ENCODE measurements at places on chromosomes 6 and 20.

DNA sequence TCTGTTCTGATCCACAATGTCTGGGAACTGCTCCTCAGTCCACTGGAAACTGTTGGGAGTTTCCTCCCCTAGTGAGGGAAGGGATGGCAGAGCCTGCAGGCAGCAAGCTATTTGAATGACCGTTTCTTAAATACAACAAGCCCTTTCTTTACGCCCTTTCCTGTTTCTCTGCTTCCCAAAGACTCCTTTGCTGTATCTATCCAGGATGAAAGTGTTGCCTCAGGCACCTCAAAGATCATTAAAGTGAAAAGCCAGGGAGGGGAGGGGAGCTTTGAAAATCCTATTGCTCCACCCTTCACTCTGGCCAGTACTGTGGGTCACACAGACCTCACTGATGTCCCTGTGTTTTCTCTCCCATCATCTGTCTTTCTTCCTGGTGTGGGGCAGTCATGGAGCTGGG lies 213.1 kb downstream of the RNF144B start:
- DNase-seq = no peak

- DNase-seq = no peak
Observed at GRCh38 chr20:7094438-7094997, 327.0 kb downstream of the BMP2 start.

DNA sequence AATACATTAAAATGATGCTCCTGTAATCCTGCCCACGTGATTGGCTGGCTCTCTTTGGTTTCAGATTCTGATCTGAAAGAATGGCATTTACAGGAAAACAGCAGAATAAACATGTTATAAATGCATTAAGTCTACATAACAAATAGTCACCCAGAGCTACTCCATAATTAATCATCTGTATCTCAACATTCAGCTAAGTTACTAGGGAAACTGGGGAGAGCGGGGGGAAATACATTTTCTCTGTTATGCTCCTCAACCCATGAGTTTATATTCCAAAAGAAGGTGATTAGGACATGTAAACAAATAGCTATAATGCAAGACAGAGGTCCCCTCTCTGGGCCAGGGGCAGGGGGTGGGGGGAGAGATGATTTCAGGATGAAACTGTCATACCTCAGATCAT lies 58.5 kb downstream of the MAP7 start:
- DNase-seq = no peak

DNA sequence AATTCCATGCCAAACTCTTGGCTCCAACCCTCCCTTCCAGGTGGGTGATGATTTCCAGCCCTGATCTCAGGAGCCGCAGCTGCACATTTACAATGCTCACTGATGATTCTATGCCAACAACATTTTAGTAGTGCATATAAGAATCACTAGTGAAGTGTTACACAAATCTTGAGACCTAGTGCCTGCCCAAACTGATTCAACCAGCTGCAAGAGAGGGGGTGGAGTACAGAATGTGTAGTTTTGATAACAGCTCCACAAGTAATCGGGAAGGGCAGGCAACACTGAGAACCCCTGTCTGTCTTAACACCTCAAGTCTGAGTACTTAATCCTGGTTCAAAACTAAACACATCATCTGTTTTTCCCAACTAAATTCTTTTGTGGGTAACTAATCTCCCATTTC lies 91.7 kb downstream of the PRDM1 start:
- no peak for DNase-seq

DNA sequence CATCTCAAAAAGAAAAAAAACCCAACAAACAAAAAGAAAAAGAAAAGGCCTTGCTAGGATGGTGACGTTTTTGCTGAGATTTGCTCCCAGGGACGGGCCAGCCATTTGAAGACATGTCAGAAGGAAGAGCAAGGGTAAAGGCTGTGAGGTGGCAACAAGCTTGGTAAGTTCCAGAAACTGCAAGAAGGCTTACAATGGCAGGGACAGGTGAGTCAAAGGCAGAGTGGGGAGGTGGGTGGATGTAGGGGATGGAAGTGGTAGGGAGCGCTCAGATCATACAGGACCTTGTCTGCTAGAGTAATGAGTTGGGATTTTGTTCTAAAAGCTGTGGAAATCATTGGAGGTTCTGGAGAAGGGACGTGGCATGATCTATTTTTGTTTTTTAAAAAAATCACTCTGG lies 4.3 kb downstream of the KIF3B start:
- DNase-seq = no peak

GRCh38 chr6:148761527-148762011 lies 14.7 kb downstream of the UST start:
- no peak for DNase-seq

DNA sequence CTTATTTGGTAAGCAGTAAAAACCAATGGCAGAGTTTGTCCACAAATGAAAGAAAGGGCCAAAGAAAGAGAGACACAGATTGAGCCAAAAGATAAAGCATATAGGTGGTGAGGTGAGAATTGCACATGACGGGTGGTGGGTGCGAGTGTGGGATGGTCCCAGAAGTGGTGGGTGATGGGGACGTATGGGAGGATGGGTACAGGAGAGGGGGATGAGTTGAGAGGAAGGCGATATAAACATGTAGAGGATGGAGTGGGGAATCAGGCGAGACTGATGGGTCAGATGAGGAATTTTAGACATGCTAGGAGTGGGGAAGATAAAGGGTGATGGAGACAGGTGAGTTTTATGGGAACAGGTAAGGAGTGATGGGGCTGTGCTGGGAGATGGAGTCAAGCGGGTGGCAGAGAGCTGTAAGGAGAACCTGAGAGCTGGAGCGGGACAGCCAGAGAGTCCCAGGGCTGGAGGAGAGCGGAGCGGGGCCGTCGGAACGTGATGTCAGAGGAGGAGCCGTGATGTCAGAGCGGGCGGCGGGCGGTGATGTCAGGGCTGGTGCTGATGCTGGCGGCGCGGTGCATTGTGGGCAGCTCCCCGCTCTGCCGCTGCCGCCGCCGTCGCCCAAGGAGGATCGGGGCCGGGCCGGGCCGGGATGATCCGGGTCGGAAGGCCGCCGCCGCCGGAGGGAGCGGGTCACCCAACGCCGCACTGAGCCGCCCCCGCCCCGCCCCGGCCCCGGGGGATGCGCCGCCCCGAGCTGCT lies at the start of gene TTBK1:
TSS of gene TTBK1 (plus strand) at position 574 of the 756 bp plus-strand sequence. CDS start 3,180 bp downstream, outside the sequence.
- DNase-seq = no peak

DNA sequence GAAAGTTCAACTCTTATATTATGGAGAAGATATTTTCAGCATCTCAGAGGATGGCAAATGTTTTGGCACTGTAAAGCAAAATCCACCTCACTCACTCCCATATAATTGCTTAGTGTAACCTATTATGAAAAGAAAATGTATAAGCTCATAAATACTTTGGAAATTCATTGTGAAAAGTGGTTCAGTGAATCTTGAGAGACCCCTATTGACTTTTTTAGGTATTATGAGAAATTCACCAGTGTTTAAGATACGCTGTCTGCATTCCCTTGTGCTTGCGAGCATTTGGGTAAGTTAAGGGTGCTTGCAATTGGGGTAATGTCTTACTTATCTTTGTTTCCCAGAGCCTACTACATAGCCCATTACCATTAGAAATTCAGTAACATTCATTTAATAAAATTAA lies 66.3 kb upstream of the BMP5 start:
- peak; percentile 7 for DNase-seq

- DNase-seq = no peak
Observed at GRCh38 chr6:42365021-42365420, 86.7 kb downstream of the TRERF1 start.

DNA sequence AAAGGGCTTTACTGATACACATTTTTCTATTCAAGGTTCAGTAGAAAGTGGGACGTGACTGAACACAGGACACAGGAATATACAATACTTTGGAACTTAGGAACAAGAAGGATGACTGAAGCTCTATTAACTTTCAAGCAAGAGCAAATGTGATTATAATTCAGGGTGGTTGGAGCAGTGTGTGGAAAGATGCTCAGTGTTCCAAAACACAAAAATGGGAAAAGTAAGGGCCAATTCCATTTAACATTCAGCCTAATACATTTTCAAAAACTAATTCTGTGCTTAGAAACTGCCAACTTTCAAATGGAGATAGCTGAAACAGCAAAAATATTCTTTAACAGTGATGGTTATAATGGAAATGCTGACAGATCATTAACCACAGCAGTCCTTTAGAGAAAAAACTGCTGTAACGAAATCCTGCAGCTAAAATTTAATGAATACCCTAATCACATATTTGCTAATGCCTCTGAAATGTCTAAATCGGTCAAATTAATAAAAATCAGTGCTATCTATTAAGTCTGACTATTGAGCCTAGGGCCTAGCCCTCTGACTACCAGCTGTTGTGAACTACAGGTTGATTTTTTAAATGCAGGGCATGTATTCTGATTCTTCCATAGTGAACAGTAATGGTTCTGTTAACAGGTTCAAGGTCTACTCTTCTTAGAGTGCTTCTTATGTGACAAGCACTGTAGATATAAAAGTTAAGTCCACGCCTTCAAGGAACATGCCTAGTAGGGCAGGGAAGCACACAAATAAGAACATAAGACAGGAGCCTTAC lies 45.9 kb downstream of the RARS2 start:
- no peak for DNase-seq

- DNase-seq = no peak
Observed at GRCh38 chr6:139699911-139700310, 325.5 kb upstream of the CITED2 start.

DNA sequence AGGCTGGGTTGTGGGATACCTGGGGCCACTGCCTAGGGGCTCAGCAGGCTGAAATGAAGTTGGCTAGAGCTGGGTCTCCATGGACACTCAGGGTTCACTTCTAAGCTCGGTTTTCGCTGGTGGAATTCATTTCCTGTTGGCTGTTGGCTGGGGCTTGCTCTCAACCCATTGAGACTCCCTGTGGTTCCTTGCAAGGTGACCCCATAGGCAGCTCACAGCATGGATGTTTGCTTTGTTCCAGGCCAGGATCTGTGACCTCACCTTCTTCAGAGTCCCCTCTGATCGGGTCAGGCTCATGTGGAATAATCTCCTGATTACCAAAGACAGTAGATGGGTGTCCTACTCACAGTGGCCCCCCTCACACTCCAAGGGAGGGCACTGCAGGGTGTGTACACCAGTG lies 229.3 kb downstream of the QKI start:
- no peak for DNase-seq

DNA sequence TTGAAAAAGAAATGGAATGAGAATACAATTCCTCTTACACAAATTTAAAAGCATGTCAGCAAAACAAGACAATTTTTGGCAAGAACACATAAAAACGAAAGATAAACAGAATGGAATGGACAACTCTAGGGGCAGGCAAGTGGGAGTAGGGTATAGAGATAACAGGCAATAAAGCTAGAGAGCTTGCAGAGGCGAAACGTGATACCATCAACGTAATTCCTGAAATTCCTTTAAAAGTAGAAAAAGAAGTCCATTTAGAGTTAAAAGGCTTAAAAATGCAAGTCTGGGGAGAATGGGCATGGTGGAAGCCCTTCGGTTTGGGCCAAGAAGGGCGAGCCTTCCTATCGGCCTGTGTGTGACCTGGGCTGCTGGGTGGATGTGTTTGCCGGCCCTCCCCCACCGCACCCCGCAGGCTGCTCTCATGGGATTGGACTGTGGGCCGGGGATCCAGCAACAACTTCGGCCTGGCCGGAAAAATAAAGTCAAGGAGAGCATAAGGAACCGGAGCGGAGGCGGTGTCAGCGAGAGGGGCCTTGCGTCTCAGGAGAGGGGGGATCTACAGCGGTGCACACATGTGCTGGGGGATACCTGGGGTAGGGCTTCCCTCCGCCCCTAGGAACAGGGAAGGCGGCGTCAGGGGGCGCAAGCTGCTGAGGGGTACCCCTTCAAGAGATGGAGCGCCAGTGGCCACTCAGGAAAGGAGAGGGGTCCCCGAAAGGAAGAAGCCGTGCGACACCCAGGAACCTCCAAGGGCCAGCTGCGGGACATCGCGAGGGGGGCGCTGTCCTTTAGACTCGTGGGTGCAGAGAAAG lies 4.1 kb downstream of the TMEM239 start:
- no peak for DNase-seq

DNA sequence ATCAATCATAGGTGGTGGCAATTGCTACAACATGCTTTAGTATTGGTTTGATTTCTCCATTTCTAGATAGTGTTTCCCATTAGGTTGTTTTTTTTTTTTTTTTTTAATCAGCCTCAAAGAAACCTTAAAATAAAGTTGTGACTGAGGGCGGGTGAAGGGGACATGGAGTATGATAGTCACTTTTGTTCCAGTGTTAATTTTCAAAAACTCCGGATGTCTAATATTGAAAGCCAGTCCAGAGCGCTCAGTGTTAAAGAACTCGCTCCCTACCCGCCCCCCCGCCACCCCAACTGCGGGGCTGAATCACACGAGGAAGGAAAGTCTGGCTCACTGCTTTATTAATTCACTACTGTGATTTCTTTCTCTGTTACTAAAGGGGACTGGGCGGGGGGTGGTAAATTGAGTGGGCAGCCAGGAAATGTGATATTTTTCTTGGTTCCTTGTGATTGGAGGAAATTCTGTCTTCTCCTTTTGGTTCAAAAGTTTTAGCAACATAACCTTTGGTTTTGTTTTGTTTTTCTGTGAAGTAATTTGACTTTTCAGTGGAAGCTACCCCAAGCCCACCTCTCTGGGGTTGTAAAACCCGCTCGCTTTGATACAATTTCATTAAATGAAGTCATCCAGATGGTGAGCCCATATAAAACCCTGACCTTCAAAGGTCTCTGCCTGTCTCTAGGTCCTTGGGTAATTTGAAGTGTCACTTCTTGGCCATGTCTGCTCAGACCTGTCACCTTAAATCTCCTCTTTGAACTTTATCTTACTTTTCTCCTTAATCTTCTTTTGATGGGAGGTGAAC lies 38.0 kb downstream of the TNFAIP3 start:
- DNase-seq = no peak

DNA sequence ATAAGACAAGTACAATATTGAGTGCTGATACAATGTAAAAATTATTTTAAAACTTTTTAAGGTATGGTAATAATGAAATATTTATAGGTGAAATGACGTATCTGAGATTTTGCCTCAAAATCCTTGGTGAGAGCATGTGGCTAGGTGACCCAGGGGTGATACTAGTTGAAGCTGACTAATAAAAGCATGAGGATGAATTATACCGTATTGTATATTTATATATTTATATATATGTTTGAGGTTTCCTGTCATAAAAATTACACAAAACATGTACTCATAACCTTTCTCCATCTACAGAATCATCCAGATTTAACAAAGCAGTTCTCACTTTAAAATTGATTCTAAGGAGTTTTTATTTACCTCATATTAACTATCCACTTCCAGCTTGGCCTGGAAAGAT lies 358.1 kb downstream of the CDKAL1 start:
- DNase-seq = no peak

DNA sequence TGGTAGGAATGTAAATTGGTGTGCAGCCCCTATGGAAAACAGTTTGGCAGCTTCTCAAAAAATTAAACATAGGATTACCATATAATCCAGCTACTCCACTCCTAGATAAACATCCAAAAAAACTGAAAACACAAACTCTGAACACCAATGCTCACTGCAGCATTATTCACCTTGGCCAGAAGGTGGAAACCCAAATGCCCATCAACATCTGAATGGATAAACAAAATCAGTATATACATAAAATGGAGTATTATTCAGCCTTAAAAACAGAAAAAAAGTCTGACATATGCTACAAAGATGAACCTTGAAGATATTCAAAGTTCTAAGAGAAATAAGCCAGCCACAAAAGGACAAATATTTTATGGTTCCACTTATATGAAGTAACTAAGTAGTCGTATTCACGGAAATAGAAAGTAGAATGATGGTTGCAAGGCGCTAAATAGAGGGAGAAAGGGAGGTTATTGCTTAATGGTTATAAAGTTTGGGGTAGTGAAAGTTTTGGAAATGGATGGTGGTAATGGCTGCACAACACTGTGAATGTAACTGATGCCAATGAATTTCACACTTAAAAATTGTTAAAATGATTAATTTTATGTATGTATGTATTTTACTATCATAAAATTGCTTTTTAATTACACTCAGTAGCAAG lies 4.0 kb downstream of the PHF10 start:
- no peak for DNase-seq

- DNase-seq = no peak
Observed at GRCh38 chr6:1581120-1581991, 28.4 kb upstream of the FOXC1 start.
